ENCODE measurements at places on chromosomes 12 and 14.

GRCh38 chr12:47312808-47313426 lies 233.2 kb upstream of the AMIGO2 start:
- DNase-seq = no peak

DNA sequence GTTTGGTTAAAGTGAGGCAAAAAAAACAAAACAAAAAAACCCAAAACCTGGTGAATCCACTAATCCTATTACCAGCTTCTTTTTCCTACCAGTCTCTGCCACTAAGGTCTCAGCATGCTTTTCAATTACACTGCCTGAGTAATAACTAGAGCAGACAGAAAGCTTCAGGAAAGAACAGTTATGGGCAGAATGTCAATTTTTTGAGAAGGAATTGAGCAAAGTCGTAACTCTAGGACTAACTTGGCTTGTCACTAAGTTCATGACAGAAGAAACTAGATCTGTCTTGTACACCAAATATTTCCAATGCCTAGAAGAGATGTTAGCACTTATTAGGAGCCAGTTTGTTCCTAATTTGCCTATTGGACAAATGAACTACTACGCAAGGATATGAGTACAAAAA lies 148.8 kb upstream of the CNOT2 start:
- no peak for DNase-seq

GRCh38 chr14:50677527-50678063 lies 9.5 kb upstream of the SAV1 start:
- DNase-seq = no peak

- DNase-seq = no peak
Observed at GRCh38 chr12:63496654-63497053, 171.6 kb downstream of the DPY19L2 start.

DNA sequence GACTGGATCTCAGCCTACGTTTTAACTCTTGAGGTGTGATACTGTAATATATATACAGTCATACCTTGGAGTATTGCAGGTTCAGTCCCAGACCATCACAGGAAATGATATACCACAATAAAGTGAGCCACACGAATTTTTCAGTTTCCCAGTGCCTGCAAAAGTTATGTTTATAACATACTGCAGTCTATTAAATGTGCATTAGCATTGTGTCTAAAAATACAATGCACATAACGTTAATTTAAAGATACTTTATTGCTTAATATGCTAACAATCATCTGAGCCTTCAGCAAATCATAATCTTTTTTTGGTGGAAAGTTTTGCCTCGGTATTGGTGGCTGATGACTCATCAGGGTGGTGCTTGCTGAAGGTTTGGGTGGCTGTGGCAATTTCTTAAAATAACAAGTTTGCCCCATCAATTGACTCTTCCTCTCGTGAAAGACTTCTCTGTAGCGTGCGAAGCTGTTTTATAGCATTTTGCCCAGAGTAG lies 18.9 kb downstream of the PYROXD1 start:
- DNase-seq = no peak

- no peak for DNase-seq
Observed at GRCh38 chr12:52947738-52948423, 1.0 kb upstream of the KRT18 start.

DNA sequence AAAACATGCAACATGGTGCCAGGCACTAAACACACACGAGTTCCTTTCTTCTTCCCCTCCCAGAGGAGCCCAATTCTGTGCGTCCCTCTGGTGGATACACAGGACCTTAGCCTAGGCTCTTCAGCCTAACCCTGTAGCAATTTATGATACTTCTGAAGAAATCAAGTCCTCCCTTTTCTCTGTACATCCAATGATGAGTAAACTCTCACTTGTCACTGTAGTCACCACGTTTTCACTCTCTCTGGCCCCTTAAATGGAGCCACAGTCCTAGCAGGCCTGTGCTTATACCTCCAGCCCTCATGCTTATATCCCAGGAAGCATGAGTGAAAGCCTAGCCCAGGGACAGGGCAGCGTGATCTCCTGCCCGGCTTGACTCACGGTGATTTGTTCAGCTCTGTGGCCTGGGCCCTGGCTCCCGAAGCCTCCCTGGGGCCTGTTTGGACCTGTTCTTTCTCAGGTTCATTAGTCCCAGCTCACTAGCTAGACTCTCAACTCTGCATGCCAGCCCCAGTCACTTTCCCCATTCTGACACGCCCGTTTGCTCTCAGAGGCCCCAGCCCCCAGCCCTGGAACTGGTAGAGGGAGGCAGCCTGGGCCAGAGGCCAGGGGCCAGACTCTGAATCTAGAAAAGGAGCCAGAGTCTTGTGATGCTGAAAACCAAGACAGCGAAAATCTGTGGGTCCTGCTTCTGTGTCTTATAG lies 24.1 kb upstream of the PLEKHG3 start:
- DNase-seq = no peak

DNA sequence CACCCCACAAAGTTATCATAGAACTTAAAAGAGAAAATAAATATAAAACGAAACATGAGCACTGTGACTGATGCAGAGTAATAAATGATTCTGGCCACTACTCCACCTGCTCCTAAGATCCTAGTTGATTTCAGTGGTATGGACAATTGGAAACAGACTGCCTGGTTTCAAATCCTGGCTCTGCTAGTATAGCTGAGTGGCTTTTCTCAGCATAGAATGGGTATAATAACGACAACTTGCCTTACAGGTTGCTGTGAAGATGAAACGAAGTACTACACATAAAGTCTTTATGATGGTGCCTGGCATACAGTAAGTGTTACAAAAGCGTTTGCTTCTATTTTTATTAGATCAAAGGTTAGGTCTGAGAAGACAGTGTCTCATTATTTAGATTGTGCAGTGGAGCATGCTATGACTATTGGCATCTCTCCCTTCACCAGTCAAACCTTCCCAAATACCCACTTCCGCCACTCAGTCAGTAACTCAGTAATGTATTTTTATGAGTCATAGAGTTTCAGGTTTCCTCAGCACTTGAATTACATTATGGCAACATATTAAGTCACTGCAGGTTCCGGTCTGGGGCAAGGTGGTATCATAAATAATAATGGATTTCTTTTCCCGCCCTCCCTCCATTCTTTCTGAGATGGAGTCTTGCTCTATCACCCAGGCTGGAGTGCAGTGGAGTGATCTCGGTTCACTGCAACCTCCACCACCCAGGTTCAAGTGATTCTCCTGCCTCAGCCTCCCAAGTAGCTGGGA lies 29.7 kb upstream of the NR2C1 start:
- no peak for DNase-seq

- no peak for DNase-seq
Observed at GRCh38 chr12:129659961-129660622, 243.7 kb downstream of the TMEM132D start.

- no peak for DNase-seq
Observed at GRCh38 chr12:41856228-41856627, 288.4 kb downstream of the GXYLT1 start.

DNA sequence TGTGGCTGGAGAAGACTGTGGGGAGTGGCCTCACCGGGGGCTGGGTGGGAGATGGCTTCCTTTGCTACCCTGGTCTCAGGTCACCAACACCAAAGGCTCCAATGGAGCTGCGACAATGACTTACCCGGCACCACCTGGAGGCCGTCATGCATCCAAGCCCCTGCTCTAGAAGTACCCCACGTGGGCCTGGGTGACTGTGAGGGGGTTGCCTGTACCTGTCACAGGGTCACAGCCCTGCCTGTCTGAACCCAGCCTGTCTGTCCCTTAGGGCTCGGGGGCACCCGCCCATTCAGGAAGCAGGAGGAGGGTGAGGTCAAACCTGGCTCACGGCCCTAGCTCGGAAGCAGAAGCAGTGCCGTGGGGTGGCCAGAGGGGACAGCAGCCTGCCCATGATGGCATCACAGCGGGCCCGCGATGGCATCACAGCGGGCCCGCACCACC lies 18.9 kb downstream of the ABCB9 start:
- no peak for DNase-seq

DNA sequence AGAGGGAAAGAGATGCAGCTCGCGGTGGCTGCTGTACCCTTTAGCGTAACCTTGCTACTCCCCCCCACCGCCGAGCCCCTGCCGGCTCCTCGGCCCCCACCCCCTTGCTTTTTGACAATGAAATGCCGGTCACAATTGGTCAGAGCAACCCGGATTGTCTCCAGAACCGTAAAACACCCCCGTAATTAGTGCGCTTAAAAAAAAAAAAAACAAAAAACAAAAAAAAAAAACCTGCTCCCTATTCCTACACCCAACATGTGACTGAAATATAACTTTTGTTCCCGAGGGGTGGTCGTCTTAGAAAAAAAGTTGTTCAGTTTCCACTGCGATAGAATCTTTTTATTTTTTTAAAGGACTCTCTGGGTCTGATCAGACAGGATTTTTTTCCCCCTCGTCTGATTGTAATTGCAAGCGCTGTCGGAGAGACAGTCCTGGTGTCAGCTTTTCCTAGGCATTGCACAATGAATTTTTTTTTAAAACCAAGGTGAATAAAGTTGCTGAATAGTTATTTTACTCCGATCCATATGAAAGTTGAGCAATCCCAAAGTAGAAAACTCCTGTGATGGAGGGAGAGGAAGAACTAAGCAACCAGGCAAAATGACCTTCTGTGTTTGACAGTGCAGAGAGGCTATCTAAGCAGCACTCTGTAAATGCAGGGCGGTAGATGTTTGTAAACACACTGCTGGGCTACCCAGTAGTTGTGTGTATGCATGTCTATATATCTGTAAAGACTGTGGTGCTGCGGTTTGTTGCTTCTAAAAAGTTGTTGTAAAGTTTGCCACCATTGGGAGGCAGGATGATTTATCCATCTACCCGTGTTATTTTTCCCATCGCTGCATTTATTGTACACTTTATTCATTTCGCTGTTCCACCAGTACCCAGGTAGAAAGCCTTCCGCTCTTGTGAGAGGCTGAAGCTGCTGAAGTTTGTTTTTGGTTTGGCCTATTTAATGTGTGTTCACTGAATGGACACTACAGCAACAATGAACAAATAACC lies 1.1 kb downstream of the ETV6 start:
- DNase-seq = no peak

Measured in left lung (tissue), 14 donors.